ENCODE measurements at places on chromosomes 5 and 9.

- no peak for DNase-seq
These were observed 59.5 kb downstream of the RPS6 start for GRCh38 chr9:19320495-19320894.

GRCh38 chr5:112253478-112254250 lies 165.4 kb downstream of the EPB41L4A start:
- DNase-seq, result no peak

DNA sequence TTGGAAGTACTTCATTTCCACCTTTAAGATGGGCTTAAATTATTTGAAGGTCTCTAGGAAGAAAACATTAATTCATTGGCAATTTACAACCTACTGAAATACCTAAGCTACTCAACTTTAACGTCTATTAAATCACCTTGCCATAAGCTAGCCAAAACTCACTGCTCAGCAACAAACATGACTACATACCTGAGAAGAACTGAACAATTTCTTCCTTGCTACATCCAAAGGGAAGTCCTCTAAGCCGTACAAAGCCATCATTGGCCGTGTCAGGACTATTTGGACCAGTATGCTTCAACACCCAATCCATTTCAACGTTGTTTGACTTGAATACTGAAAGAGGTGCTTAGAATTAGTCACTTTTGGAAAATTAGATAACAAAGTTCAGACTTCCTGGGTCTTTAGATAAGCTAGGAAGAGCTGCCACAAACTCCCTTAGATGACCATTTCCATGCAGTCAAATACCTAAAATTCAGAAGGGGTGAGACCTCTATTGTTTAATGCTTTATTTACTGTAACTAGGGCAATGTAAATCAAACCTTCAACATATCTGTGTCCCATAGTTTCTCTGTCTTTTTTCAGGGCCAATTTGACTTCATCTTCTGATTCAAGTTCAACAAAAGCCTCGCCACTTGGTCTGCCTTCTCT lies 2.6 kb downstream of the HNRNPH1 start:
- no peak for DNase-seq

GRCh38 chr9:89483592-89484474 lies 14.1 kb downstream of the SEMA4D start:
- no peak for DNase-seq

DNA sequence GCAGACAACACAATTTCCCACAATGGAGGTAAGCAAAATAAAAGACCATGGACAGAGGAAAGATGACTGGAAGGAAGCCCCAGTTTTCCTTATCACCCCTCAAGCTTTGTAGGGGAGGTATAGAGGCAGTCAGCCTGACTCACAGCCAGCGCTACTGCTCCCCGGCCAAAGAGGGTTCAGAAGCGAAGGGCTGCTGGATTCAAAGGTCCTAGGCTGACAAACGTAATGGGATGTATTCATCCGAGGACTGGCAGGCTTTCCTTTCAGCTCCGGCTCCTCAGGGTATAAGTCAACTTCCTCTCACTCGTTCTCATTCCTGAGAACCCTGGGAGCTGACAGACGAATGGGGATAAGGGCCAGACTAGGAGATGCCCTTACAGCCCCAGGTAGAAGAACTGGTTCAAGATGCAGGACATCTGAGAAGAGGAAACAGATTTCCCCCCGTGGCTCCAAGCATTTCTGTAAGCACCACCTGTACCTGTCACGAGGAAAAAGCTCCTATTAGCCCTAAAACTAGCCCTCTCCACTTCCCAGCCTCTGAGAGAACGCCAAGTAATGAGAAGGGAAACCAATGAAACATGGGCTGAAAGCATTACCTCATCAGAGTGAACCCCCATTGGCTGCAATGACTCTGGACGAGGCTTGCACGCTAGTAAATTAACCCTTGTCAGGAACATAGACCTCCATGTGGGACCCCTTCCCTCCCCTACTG lies 22.1 kb upstream of the FAM13B start:
- no peak for DNase-seq

- no peak for DNase-seq
These were observed 543 bp downstream of the ST8SIA4 start for GRCh38 chr5:100902440-100903038.

DNA sequence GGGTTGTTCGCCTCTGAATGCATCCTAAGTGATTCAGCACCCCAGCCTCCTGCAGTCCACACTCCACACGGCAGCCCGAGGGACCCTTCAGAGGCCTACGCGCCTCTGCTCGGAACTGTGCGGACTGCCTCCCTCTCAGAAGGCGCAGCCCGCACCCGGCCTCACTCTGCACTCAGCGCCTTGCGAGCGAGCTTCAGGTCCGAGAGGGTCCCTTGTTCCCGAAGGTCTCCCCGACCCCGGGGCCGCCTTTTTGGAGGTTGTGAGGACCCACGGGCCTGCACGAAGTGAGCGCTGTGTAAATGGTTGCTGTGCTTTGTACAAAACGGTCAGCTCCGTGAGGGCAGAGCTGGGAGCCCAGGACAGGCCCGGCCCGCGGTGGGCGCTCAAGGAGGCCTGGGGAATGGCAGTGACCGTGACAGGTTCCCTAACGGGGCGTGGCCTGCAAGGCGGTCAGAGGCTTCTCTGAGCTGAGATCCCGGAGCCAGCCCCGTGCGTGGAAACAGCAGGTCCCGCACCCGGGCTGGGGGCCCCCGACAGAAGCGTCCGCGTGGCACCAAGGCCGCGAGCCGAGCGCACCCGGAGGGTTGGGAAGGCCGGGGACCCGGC lies 698 bp upstream of the CACNA1B start:
- no peak for DNase-seq

DNA sequence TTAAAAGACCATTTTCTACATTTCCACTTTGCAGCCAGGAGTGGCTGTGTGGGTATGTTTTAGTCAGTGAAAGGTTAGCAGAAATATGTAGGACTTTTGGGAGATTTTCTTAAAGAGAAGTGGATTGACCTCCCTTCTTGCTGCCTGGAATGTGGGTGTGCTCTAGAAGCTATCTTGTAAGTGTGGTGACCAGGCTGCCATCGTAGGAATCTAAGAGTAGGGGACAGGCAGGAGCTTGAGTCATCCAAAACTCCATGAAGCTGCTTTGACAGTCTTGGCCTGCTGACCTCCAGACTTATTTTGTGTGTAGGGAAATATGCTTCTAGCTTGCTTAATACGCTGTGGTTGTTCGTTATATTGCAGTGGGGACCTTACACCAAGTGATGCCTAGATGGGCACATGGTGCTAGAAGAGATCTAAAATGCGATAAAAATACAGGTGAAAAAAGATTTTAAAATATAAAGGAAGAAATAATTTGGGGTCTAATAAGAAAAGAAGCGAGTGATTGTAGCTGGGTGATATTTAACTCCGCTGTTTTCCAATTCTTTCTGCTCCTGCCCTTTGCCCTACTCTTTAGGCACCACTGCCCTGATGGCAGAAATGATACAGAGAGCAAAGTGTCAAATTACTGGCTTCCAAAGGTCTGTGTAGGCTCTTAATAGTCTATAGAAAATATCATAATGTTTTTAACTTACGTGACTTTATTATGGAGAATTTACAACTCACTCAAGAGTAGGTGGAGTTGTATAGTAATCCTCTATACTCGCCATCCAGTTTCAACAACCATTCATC lies 298.2 kb upstream of the ZNF608 start:
- DNase-seq, result no peak

GRCh38 chr5:61409568-61409967 lies 77.5 kb downstream of the ZSWIM6 start:
- no peak for DNase-seq

- no peak for DNase-seq
These were observed 13.7 kb downstream of the ADAMTSL1 start for GRCh38 chr9:18487611-18488010.

DNA sequence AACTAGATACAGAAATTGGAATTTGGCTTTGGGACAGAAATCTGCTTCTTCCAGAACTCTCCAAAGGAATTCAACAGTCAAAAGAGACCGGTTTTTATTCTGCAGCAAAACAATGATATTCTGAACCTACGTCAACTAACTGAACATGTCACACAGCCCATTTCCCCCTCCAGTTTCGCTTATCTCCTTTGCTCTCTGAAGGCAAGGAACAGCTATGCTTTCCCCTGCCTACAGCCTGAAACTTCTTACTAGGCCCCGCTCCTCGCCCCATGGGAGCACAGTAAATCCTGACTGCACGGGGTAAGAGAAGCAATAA lies 488 bp downstream of the SKIC3 start:
- DNase-seq, result no peak

GRCh38 chr9:84744195-84744594 lies 74.7 kb downstream of the NTRK2 start:
- no peak for DNase-seq

DNA sequence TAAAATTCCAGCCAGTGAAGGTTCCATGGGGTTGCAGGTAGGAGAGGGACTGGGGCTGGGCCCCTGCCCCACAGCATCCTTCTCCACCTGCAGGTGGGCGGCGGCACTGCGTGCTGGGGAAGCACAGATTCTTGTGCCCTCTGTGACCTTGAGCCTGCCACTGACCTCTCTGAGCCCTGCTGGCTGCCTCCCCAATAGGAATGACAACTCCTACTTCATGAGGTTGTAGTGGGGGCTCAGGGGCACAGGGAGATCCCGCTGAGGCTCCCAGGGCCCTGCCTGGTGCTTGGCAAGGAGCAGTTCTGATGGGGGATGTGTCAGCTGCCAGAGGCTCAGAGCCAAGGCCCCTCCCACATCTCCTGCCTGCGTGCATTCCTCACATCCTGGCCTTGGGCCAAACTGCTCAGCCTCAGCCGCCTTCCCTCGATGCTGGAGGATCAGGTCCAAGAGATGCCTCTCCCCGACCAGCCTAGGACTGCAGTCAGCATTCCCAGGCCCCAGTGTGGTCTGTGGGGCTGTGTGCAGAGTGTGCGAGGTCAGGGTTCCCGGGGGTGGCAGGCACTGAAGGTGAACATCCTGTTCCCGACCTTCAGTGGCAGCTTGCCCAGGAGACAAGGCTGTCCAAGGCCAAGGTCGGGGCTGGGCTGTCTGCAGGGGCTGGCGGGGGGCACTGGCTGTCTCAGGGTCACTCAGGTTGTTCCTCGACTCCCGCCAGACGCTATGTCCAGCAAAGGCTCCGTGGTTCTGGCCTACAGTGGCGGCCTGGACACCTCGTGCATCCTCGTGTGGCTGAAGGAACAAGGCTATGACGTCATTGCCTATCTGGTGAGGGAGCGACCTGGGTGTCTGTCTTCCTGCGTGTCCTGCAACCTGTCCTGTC lies 7.0 kb downstream of the ASS1 start:
- peak; percentile 49 for DNase-seq

GRCh38 chr9:3036333-3036700 lies 192.4 kb upstream of the PUM3 start:
- DNase-seq, result no peak

DNA sequence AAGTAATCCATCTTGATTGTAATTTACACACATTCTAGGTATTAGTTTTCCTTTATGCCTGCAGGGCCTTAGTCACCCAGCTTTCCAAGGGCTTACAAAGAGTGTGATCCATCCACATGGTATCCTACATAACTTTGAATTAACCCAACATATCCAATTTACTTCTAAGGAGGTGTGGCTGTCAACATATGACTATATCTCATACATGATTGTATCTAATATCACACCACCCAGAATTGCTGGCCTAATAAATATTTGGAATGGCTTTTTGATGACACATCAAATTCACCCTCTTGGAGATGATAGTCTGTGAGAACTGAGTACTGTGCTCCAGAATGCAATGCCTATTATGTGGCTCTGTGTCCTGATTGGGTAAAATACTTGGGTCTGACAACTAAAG lies 363.3 kb upstream of the GRIN3A start:
- DNase-seq, result no peak

DNA sequence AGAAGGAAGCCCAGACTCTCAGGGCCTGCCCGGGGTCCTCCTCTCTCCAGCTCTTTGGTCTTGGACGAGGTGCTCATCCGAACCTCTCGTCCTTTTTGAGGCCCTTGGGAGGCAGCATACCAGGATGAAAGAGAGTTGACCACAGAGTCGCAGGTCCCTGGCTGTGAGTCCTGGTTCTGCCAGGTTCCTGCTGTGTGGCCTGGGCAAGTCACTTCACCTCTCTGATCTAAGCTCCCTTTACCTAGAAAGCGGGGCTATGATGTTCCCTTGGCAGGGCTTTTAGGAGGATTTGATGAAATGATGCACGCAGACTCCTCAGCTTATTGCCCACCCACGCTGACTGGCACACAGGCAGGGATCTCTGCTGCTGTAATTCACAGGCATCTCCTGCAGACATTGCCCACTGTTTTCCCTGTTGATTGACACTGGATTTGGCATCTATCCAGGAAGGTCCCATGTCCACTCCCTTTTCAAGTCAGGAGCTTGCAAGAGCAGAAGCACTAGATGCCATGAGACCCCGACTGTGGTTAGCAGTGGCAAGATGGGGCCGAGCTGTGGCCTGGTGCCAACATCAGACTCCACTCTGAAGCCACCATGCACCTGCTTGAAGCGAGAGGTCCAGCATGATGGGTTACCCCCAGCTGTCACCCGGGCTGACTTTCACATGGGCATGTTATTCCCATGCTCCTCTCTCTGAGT lies 71.5 kb downstream of the MACROH2A1 start:
- no peak for DNase-seq
